ENCODE measurements at places on chromosomes 12 and 14.

- no peak for DNase-seq
These were observed 127.7 kb upstream of the SFSWAP start for GRCh38 chr12:131583090-131583712.

DNA sequence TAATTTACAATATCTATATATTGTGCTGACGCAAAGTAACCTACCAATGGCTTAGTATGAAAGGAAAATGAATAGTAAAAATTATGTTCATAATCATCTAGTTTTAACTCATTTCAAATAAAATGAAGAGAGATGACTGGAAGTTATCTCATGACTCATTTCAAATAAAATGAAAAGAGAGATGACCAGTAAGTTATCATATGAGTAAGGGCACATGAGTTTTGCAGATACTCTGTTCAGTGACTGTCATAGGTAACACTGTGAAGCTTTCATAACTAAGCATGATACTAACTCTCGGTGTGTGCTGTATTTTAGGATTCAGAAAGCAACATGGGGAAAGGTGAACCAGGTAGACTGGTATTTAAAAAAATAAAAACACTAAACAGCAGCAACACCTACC is 364.5 kb upstream of the DIO2 start:
- DNase-seq = no peak

DNA sequence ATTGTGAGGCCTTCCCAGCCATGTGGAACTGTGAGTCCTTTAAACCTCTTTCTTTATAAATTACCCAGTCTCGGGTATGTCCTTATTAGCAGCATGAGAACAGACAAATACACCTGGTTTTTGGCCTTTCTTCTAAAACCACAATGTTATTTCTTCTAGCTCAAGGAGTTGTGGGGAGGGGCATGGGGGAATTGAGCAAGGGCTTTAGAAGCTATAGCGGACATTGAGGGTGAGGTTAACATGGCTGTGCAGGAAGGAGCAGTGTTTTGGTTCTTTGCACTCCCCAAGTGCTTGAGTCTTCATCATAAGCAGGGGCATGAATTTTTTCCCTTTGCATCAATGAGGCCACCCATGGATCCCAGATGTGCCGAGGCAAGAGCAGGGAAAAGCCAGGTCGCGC is 86.8 kb downstream of the SPRING1 start:
- no peak for DNase-seq

- no peak for DNase-seq
These were observed 96.2 kb downstream of the KICS2 start for GRCh38 chr12:64125913-64126312.

- DNase-seq = no peak
These were observed 140.4 kb downstream of the DACT1 start for GRCh38 chr14:58778202-58778601.

- DNase-seq = no peak
These were observed 70.7 kb downstream of the ACACB start for GRCh38 chr12:109186993-109187653.

DNA sequence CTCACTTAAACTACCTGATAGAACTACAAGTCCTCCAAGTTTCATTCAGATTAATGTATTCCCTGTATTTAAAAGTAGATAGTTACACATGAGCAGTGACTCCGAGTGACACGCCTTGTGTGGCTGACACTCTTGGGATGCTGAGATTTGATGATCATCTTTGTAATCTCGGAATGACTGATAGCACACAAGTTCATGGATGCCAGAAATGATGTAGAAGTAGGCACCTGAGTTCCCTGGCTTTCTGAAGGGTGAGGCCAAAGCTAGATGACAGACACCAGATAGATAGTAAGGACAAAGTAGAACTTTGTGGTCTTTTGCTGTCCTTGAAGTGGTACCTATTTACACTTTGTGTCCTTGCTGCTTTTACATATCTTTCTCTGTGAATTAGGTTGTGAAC is 491.2 kb downstream of the PCNX1 start:
- DNase-seq = no peak

DNA sequence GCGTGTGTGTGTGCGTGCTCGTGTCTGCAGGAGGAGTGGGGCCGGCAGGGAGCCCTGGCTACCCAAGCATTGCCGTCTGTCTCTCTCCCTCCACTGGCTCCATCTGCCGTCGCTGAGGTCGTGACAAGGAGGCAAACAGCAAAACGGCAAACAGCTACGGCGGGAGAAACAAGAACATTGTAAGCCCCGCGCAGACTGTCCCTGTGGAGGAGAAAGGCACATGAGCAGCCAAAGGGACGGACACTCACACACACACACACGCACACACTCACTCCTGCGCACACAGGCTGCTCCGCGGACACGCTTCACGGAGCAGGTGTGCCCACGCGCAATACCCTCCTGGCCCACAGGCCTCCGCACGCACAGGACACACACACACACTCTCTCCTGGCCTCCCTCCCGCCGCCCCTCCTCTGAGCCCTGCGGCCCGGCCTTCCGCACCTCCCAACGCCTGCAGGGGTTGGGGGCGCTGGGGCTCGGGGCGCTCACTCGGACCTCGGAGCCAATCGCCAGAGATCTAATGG is 905 bp downstream of the CISTR start:
- DNase-seq = no peak

- DNase-seq = no peak
These were observed 31.9 kb downstream of the KNTC1 start for GRCh38 chr12:122558745-122559641.

- DNase-seq = no peak
These were observed 67.2 kb upstream of the DIO2 start for GRCh38 chr14:80278293-80279023.

DNA sequence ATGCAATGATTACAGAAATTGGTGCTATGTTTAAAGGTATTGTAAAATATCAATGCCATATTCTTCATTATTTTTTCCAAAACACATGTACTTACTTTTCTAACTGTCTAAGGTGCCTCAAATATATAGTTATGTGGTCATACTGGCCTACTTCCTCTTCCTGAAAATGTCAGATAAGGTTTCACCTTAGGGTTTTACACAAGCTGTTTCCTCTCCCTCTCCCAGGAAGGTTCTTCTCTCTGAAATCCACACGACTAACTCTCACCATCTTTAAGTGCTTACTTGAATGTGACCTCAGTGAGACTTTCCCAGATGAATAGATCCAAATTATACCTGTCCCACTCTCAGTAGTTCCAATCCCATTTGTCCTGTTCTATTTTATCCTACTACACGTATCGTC is 11.6 kb upstream of the CLEC4D start:
- no peak for DNase-seq
